T-helper 2 cell treated with Interferon-gamma antibody and Interleukin-4, amounts not matched to agents 5 μg/mL and 100 μg/mL, for 36 hours (primary cell): ENCODE measurements at places on chromosomes 4 and X.
A peak's percentile ranks its signal among the peaks of the same experiment; 100 is the strongest.

- DNase-seq, result no peak
These were observed 5.4 kb upstream of the SORBS2 start for GRCh38 chr4:185817403-185817818.

DNA sequence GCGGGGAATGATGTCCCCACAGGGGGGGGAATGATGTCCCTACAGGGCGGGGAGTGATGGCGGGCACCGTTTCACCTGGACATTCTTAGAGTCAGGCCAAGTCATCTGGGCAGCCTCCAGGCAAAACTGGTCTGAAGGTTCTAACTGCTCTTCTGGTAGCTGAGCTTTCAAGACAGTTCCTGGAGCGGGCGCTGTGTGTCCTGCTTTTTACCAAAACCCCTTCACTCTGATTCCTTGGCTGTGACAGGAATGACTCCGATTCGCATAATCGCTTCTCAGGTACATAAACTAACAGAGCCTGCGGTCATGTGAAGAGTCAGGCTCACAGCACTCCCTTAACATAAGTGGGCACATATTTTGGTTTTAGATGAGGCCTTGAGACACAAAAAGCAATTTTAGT, 836.0 kb downstream of the TRIML1 start:
- DNase-seq, result no peak

- no peak for DNase-seq
These were observed 217.7 kb upstream of the VEGFC start for GRCh38 chr4:177010418-177010817.

GRCh38 chr4:54001668-54002365, 62.6 kb downstream of the CHIC2 start:
- DNase-seq, result no peak

DNA sequence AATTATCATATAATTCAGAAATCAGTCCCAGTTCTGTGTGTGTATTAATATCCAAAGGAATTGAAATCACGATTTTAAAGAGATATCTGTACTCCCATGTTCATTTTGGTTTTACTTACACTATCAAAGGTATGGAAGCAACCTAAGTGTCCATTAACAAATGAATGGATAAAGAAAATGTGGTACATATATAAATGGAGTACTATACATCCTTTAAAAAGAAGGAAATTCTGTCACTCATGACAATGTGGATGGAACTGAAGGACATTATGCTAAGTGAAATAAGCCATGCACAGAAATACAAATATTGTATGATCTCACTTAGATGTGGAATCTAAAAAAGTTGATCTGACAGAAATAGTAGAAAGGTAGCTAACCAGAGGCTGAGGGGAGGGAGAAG, 63.8 kb downstream of the CD99L2 start:
- DNase-seq, result no peak

DNA sequence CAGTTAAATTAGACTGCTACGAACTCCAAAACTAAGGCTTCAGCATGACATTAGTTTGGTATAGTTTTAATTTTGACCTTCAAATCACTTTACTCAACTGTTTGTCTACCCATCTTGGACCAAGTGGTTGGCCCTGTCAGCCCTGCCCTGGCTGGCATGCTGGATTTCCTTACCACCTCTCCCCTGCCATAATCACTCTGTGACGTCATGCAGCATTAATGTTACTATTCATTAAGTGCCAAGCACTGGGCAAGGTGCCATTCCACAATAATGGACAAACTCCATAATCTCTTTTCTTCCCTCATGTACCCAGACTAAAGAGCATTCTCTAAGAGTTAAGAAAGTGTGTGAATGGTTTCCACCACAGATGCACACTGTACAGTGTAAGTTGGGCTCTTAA, 277.0 kb upstream of the INTU start:
- no peak for DNase-seq

DNA sequence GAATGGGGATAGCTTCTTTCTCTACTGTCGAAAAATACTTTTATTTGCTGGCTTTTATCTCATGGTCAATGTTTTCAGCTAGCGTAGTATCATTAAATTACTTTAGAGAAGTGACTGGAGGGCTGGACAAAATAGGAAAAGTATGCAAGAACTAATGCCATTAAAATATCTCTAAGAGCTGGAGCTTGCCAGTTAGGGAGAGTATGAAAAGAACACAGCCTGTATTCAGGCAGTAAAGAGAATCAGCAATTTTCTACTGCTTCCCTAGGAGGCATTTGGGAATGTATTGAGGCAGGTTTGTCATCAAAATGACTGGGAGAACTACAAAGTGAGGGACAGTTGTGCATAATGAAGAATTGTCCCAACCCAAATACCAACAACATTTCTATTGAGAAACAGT, 43.0 kb upstream of the FTHL17 start:
- DNase-seq, result no peak

DNA sequence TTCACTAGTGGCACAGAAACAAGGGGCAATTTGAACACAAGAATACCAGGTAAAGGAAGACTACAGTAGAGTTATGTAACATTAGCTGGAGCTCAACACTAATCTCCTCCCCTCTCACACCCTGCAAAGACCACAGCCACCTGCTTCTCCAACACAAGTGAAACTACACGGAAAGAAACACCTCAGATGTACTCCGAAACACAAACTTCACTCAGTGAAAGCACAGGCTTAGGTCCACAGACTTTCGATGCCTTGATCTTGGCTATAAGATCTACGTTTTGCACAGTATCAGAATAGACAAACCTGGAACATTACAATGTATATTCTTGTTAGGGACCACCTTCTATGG, 7.6 kb downstream of the ACSL1 start:
- DNase-seq, result no peak

- no peak for DNase-seq
These were observed 37.1 kb downstream of the RGS12 start for GRCh38 chr4:3329887-3330286.

GRCh38 chrX:9183481-9183880, 149.6 kb upstream of the FAM9B start:
- DNase-seq, result no peak

DNA sequence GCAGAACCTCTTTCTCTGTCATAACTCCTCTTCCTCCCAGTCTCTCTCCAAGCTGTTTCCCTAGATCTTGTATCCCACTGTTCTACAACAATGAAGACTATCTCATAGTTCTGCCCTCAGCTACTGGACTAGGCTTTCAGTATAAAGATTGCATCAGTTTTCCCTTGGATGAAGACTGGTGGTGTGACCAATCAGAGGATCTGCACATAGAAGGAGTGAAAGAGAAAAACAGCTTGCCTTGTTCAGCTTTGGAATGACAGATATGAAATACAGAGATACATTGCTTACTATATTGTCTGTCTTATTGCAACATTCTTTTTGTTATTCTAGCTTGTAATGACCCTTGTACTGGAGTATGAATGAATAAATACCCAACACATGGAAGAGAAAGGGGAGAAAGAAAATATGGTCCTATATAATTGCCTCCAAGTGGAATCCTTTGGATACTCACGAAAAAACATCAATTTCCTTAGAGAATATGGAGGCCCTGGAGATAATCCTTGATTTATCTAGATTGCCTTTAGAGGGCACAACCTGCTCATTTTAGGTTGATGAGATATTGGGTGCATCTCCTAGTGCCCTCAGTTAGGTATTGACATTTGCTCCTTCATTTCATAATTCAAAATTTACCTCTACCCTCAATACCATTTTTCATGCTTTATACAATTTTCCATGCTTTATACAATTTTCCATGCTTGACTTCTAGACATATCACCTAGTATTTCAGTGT, 395.8 kb downstream of the NAF1 start:
- no peak for DNase-seq

GRCh38 chrX:13345037-13345436, 25.2 kb upstream of the ATXN3L start:
- DNase-seq, result no peak

- DNase-seq, result no peak
These were observed 11.3 kb downstream of the QDPR start for GRCh38 chr4:17500574-17500973.

DNA sequence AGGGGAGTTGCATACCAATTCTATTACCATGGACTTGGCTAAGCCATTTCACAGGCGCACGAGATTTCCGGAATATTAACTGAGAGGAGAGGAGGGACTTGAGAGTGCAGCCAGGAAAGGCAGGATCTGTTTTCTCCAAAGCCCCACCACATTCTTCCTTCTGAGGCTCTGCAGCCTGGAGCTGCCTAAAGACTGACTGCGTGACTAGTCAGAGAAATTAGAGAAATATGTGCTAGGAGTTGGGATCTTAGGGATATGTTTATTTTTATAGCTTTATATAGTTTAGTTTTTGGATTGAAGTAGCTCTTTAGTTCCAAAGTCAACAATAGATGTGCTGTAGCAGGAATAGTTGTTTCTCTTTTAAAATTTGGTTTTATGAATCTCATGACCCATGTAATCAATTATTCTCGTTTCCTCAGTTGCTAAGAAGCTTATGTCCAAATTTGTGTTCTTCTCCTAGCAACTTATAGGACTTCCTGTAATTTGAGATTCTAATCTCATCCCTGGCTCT, 300.1 kb upstream of the DDX53 start:
- no peak for DNase-seq

DNA sequence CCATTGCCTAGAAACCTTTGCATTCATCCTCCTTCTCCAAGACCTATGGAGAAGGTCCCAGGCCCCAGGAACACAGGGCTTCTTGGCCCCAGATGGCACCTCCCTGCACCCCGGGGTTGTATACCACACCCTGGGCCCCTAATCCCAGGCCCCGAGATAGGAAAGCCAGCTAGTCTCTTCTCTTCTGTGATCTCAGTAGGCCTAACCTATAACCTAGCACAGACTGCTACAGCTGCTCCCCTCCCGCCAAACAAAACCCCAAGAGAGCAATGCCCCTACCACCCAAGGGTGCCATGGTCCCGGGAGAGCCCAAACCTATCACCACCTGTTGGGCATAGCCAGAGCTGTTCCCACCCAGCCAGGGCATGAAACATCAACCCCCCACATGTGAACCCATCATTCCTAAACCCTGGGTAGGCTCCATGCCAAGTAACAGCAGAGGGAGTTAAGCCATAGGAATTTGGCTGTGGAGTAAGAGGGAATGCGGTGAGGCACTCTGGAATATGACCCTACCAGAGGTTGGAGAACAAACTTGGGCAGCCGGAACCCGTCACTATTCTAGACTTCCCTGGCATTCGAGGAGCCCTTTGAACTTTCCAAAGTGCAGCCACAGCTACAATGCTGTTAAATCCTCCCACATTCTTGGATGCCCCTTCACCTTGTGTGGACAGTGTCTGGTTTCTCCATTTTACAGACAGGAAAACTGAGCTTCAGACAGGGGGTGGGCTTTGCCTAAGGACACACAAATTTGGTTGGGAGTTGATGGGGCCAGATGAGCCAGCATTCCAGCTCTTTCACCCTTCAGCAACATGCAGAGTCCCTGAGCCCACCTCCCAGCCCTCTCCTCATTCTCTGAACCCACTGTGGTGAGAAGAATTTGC, 10.9 kb upstream of the SASH3 start:
- DNase-seq, result no peak

- DNase-seq, result peak; percentile 64
These were observed 8.1 kb upstream of the MRPL1 start for GRCh38 chr4:77854431-77855111.

- DNase-seq, result no peak
These were observed 14.3 kb downstream of the FAM9C start for GRCh38 chrX:13029887-13030771.

GRCh38 chr4:118918388-118918787, 29.7 kb downstream of the SYNPO2 start:
- DNase-seq, result no peak

- DNase-seq, result no peak
These were observed 690.8 kb downstream of the PCDH18 start for GRCh38 chr4:136841526-136841925.

DNA sequence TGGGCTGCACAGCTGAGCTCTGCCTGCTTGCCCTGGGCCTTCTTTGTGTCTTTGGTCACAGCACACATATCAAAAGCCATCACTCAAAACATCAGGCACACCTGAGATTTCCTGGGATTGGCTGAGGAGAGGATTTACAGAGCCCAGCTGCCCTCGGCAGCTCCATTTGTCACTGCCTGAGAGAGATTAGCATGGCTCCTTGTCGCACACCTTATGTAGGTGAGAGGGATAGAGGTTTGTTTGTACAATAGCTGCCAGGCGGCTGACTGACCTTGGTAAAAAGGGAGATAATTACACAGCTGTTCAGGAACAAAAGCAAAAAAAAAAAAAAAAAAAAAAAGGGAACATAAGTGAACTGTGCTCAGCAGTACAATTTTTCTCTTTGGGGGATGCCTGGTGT, 63.2 kb downstream of the MGST2 start:
- no peak for DNase-seq

DNA sequence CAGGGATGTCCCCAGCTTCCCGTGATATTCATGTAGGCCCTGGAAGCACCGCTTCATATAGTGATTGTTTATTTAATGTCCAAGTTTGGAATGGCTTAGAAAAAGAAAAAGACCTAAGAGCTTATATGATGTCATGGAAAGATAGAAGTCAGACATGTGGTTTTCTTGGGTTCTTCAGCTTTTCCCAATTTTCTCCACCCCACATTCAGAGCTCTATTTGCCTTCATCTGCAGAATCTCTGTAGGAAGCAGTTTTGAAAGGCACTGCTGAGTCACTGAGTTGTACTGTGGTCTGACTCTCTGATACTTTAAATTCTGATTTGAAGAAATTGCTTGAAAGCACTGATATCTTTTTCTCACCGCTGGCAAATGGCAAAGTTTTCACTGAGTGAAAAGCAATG, 120.6 kb upstream of the EDNRA start:
- no peak for DNase-seq

GRCh38 chrX:77961063-77961462, 8.4 kb downstream of the PGAM4 start:
- no peak for DNase-seq

- no peak for DNase-seq
These were observed 85.4 kb upstream of the NR3C2 start for GRCh38 chr4:148527571-148527970.

DNA sequence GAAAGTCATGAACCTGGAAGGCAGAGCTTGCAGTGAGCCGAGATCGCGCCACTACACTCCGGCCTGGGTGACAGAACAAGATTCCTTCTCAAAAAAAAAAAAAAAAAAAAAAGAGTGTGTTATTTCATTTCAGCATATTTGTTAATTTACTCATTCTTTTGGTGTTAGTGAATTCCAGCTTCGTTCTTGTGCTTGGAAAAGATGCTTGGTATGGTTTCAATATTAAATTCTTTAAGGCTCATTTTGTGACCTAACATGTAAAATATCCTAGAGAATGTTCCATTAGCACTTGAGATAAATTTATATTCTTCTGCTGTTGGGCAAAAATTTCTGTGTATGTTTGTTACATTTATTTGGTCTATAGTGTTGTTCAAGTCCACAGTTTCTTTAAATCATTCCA, 66.8 kb downstream of the SPIN3 start:
- DNase-seq, result no peak

- DNase-seq, result no peak
These were observed 283.7 kb upstream of the GATB start for GRCh38 chr4:152044331-152045036.

GRCh38 chrX:46404774-46405173, 140.4 kb downstream of the ZNF674 start:
- DNase-seq, result no peak

- no peak for DNase-seq
These were observed 37.9 kb upstream of the PAPSS1 start for GRCh38 chr4:107757864-107758476.

- DNase-seq, result no peak
These were observed 51.9 kb downstream of the TMPRSS11F start for GRCh38 chr4:68077737-68078136.

- no peak for DNase-seq
These were observed 10.1 kb upstream of the NEUROG2 start for GRCh38 chr4:112526061-112526460.
